ENCODE measurements at places on chromosomes 13 and 19. TPM values are rescaled to one million over a fixed set of nuclear protein-coding genes. Genes with fewer than 3 reads are reported as not detected.

- no peak for DNase-seq
Observed at GRCh38 chr19:45659096-45659729, 8.8 kb upstream of the GIPR start.

Gene CARM1
- total RNA-seq, result 24.1 TPM

Gene LGI4
- total RNA-seq, result not detected

- no peak for DNase-seq
Observed at GRCh38 chr13:46994492-46994891, 97.6 kb upstream of the HTR2A start.

DNA sequence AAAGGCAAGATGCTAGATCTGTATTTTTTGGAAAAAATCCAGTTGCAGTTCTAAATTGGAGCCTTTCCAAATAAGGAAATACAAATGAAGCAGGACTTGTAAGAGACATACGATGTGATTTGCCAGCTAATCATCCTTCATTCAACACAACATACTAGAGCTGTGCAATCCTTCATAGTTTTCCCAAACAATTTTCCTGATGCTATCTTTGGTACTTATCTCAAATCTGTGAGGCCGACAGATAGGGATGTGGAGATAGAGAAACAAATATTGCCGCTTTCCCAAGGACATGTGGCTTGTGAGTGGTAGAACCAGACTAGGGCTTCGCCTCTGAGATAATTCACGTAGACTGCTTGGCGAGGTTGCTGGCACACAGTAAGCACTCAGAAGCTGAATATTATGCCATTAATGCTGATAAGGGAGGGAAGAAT lies 176.6 kb downstream of the LMO7 start:
- no peak for DNase-seq

Gene SUCLA2
- total RNA-seq, result 34.1 TPM
